H54 (cell line): ENCODE measurements at places on chromosomes 6 and 20.

DNA sequence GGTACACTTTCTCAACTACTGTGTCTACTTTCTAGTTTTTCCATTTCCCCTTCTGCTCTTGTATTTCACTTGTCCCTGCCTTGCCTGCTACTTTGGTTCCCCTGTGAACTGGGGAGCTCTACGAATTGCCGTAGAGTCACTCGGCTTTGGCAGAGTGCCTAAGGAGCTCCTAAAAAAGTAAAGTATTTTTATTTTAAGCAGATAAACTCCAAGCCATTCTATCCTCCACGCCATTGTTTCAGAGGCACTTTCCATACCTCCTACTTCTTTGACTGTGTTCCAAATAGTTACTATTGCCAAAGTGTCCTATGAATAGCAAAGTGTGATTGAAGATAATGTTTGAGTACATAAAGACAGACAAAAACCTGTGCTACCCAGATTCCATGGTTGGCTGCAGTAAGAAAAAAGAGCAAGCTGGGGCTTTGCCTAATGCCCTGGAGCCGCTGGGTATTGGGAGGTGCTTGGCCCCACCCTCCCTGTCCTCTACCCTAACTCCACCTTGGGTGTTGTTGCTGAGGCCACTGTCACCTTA is 5.1 kb upstream of the MBOAT1 start:
- no peak for DNase-seq

DNA sequence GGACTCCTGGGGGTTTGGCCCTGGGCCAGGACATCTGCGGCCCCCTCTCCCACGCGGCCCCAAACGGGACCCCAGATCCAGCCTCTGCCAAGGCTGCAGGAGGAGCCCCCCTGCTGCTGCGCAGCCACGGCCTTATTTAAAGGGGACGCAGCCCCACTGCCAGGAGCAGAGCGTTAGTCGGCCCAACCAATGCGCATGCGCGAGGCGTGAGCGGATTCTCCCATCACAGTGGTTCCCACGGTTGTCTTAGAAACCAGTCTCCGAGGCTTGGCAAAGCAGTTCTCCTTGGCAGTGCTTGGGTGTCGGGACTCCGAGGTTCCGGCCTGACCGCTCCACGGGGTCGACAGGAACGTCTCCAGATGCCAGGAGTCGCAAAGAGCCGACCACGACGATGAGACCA is 288.3 kb upstream of the ZNF337 start:
- no peak for DNase-seq

- DNase-seq: no peak
Observed at GRCh38 chr6:128024969-128025368, 124.1 kb upstream of the THEMIS start.

- DNase-seq: peak; percentile 44
Observed at GRCh38 chr6:134537146-134537555, 219.2 kb upstream of the SGK1 start.

GRCh38 chr6:44049163-44049988 is 77.9 kb downstream of the MRPL14 start:
- no peak for DNase-seq

DNA sequence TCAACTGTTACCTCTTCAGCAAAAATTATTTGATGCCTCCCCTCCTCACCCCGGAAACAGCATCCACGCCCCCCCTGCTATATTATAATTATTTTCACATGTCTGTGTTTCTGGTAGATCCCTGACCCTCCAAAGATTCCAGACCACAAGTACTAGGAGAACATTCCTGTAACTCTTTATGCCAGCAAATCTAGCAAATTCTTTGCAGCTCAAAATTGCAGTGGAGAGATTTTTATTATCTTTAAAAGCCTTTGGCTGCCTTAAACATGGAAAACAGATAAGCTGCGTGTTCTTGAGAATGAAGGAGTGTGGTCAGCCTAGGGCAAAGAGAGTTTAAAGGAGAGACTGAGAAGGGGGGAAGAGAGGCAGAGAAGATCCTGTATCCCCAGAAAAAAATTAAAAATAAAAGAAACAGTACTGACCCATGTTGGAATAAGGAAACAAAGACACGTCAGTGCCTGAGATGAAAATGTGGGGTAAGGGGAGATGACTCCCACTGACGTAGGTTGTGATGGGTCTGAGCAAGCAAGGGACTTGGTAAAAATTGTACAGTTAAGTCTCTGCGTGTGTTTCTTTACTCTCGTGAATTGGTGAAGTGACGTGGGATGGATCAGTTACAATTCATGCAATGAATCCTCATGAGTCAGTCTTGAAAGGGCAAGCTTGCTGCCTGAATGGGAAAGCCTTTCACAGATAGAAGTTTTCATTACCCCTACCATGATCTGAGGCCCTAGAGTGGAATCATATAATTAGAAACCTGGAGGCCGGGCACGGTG is 8.3 kb downstream of the ID4 start:
- no peak for DNase-seq

GRCh38 chr20:62740286-62741141 is 31.9 kb downstream of the NTSR1 start:
- DNase-seq: peak; percentile 92

DNA sequence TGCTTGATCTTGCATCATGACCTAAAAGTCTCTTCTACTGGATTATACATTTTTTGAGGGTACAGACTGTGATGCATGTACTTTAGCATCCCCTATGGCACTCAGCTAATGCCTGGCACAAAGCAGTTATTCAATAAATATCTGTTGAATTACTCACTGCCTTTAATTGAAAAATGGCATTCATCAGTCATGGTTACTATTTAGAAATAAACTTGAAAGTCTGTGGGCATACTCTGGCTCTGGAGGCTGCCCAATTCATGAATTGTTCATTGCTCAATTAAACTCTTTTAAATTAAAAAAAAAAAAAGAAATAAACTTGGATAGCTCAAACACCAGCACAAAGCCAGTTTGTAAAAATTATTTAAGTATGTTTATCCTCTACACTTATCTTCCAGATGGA is 40.0 kb downstream of the HEBP2 start:
- no peak for DNase-seq

DNA sequence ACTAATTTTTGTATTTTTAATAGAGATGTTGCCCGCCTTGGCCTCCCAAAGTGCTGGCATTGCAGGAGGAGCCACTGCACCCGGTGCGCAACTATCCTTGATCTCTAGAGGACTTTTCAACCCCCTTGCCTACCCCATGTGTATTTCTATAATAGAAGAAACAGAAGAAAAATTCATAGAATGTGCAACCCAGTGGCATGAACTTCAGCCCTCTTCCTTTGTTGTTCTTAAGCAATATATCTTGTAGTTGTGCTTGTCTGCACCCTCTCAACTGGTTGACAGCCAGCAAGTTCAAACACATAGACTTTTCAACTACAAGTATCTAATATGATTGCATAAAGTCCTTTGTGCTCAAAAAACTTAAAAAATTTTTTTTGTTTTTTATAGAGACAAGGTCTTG is 72.3 kb upstream of the NCOA3 start:
- DNase-seq: no peak

GRCh38 chr6:64335195-64335594 is 699.6 kb downstream of the PHF3 start:
- no peak for DNase-seq

GRCh38 chr6:43540507-43540906 is 23.6 kb downstream of the POLR1C start:
- no peak for DNase-seq

GRCh38 chr6:168315596-168315995 is 4.0 kb downstream of the DACT2 start:
- no peak for DNase-seq

DNA sequence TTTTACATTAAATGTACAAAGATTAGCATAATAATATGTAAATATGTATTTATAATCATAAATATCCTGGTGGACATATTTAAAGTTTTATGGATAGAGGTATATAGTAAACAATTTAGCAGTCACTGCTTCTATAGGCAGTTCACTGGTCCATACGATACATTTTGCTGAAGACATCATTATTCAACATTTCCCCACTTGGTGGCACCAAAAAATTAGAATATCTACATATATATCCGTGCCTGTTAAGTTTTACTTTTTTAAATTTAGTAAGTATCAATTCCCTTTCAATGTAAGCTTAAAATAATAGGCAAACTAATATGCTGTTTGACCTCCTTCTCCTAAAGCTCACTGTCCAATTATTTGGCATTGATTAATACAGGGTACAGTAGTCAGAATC is 64.2 kb downstream of the LMBRD1 start:
- no peak for DNase-seq
